NCI-H345 (cell line): ENCODE measurements at places on chromosomes 7 and 10.

GRCh38 chr10:11553773-11554381, 57.6 kb downstream of the USP6NL start:
- no peak for DNase-seq

GRCh38 chr7:133975130-133975529, 152.0 kb upstream of the LRGUK start:
- no peak for DNase-seq

DNA sequence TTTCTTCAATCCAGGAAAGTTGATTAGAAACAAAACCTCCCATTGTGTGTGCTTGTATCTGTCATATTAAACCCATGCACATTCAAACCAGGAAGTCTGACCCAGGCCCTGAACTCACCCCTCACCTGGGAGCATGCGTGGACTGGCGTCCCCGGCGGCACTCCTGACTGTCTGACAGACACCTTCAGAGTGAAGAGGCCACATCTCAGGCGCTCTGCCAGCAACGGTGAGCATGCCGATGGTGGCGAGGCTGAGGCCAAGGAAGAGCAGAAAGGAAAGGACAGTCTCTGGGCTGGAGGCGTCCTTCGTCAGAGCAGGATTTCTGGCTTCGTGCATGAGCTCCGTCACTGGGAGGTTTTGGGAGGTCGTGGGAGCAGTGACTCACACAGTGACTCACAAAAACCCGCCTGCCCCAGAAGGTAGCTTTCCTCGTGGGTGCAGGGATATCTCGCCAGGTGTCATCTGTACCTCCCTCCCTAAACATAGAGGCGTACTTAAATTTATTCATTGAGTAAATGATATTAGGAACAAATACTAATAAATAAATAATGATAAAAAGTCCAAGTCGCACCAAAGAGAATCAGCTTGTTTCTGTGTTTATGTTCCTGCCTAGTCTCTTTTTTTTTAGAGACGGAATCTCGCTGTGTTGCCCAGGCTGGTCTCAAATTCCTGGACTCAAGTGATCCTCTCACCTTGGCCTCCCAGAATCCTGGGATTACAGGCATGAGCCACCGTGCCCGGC, 13.5 kb downstream of the IQCE start:
- no peak for DNase-seq

DNA sequence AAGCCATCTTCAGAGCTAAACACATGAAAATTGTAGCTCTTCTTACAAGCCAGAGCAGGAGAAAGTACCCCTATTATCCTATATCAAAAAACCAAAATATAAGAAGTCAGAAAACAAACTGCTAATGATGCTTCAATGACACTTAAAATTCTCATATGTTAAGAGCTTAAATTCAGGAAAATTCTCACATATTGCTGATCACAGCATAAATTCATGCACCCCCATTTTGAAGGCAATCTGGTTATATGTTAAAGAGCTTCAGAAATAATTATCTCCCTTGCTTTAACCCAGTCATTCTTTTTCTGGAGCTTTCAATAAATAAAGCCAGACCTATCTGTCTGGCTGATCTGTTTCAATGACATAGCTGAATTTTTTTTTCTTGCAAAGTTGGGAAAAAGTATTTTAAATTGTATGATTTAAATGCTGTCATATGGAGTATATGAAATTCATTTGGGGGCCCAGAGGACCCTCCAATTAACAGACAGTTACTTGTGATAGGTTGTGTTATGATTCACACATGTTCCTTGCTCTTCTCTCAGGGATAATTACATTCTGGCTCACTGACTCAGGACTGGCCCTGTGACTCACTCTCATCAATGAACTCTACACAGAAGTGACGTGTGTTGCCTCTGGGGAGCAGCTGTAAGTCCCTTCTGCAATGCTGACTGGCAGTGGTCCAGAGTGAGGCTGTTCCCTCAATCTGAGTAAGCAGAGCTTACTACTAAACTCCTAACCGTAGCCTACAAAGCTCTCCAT, 85.2 kb downstream of the HGF start:
- peak; percentile 87 for DNase-seq

- DNase-seq = no peak
Observed at GRCh38 chr10:86068231-86069054, 298.2 kb downstream of the GRID1 start.

DNA sequence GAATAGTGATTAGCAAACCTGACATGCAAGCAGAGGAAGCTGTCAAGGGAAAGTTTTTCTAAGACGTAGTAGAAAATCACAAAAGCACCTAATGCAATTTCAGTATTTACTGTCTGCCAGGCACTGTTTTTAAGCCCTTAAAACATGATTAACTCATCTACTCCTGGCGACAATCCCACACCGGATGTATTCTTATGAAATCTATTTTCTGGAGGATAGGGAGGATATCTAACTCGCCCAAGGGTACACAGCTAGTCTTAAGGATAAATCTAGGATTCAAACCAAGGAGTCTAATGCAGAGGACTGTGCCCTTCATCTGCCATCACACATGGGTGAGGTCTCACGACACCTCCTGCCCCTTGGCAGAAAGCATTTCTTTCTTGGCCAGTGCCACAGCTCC, 47.8 kb upstream of the FIGNL1 start:
- no peak for DNase-seq

DNA sequence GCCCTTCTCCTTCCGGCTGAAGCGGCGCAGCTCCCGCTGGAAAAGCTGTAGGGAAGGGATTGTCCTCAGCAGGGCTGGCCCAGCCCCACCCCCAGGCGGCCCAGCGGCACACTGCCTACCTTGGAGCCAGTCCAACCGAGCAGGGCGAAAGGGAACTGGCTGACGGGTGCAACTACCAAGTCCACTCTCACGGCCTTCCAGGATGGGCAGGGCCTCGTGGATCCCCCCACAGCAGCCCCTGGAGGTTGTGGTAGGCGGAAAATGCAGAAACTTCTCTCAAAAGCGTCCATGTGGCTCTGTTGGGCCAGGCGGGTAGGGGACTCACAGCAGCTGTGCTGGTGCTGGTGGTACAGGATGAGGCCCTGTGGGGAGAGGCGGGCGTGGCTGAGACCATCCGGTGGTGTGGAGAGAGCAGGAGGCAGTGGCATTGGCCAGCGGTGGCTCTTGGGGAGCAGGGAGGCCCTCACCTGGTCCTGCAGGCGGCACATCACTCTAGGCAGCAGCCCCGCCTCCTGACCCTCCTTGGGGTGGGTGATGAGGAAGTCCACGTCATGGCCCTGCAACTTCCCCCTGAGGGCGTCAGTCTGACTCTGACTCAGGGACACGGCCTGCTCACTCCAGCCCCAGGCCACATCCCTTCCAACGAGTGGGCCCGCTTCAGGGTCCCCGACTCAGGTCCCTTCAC, 8.4 kb upstream of the PGAM2 start:
- no peak for DNase-seq

GRCh38 chr7:5417106-5418071, 6.2 kb downstream of the TNRC18 start:
- no peak for DNase-seq

DNA sequence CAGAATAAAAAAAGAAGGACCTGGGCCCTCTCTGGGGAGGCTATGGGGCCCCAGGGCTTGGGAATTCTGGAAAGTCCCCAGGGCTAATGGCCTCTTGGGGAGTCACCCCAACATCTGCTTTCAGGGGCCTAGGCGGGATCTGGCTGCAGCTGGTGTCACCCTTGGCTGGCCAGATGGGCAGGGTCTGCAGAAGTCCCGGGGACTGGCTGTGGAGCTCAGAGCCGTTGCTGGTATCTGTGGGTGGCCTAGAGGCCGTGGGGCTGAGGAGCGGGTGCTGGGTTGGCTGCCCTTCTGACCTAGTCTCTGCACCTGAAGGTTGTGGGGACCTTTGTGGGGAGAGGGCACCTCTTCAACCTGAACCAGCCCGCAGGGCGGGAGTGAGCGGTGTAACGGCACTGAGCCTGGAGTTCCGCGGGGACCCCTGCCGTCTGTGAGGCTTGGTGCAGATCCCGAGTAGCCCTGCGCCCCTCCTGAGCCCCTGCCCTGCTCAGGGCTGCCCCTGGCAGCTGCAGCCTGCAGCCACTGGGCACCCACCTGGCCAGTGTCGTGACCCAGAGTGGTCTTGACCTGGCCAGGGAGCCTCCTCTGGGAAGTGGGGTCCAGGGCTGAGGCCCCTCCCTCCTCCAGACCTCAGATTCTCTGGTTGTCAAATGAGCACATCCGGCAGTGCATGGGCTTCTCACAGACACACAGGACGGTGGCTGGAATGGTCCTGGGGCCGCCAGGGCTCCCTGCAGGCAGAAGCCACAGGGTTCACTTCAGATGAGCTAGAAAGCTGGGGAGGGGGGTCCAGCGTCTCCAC, 51.5 kb downstream of the UNCX start:
- no peak for DNase-seq

DNA sequence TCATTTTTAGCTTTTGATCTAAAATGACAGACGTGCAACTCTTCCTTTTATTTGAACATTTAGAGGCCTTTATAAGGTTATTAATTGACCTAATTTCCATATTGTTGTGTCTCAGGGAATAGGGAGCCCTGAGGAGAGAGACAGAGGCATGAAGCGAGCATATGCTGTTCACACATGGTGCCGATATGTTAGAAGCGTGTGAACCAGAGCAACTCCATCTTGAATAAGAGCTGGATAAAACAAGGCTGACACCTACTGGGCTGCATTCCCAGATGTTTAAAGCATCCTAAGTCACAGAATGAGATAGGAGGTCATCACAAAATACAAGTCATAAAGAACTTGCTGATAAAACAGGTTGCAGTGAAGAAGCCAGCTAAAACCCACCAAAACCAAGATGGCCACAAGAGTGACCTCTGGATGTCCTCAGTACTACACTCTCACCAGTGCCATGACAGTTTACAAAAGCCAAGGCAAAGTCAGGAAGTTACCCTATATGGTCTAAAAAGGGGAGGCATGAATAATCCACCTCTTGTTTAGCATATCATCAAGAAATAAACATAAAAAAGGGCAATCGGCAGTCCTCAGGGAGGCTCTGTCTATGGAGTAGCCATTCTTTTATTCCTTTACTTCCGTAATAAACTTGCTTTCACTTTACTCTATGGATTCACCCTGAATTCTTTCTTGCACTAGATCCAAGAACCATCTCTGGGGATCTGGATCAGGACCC, 80.1 kb downstream of the SEC61G start:
- DNase-seq = no peak
